Right cardiac atrium (tissue), 5 donors: ENCODE measurements at places on chromosomes 4 and X. TPM values are rescaled to one million over a fixed set of nuclear protein-coding genes. Genes with fewer than 3 reads are reported as not detected.

DNA sequence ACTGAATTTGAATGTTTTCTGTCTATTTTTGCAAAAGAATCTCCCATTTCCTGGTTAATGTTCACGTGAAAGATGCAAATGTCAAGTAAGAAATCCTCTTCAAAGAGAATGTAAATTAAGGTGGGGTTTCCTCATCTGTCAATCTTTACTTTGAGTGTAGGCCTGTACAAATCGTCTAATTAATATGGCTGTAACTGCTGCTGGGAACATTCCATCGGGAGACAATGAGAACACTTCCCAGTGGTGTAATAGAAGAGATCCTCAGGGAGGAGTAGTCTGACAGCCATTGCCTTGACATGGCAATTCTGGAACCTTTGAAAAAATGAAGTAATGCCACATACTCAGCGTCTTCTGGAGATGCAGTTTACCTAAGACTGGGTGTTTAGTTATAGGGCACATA, 3.7 kb downstream of the EREG start:
- no peak for DNase-seq

DNA sequence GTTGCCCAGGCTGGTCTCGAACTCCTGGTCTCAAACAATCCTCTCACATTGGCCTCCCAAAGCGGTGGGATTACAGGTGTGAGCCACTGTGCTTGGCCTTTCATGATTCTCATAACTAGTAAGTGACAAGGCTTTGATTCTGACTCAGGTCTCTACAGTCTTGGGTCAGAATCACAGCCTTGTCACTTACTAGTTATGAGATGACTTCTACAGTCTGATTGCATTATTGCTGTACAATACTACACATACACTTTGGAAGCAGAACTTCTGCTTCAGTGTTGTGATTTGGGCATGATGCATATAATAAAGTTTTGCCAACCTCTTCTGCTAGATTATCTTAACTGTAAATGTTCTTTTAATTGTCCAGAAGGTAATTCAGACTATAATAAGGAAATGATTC, 123.3 kb downstream of the KDM6A start:
- no peak for DNase-seq

GRCh38 chr4:6224735-6225134, 24.4 kb upstream of the JAKMIP1 start:
- no peak for DNase-seq

DNA sequence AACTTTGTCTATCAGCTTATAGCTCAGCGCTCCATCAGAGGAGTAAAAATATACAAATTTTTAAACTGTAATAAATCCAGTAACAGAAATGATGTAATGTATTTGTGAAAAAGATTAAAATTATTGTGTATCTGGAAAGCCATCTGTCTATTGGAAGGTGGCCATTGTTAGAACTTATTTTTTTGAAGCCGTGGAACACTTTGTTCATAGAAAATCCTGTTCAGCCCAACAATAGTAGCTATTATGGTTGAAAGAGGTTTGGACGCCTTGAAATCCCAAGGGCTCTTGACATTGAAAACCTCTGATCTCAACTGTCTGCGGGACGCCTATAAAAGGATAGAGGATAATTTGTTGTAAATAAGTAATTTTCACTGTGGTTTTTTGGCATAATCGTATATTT, 98.3 kb downstream of the RAPGEF2 start:
- no peak for DNase-seq

- DNase-seq, result peak; percentile 95
Observed at GRCh38 chrX:72131317-72132294, at the start of gene RTL5. Gene RTL5 (minus strand): TSS chrX:72131915.

DNA sequence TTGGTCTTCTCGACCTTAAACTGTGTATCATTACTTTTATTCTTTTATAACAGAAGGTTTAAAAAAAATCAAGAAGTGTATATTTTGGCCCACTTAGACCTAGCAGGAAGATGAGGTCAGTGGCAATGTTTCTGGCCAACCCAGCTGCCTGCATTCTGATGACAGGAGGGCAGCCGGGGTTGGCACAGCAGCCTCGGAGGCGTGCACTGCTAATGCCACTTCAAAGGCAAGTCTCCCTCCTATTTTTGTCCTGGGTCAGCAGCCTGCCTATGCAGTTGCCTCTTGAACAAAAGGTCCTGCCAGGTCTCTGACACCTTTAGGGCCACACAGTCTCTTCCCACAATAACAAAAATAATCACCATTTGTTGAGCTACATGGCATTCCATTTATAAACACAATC, 89.4 kb upstream of the MYOZ2 start:
- DNase-seq, result peak; percentile 89

DNA sequence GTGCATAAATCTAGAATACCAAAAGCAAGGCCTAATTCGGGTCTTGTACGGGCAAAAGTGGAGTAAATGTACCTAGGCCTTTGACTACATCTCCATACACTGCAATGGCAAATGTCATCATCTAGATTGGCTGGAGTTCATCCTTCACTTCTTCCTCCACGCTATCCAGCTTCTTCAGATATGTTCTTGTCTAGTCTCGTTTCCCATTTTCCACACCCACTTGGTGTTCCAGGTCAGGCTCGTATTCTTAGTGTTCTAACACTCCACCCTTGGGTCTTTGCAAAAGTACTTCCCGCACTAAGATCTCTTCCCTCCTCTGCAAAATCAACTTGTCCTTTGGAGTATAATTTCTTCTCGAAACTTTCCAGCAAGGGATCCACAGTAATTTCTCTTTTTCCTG, 1.4 kb downstream of the COQ2 start:
- DNase-seq, result no peak

Gene XK
- total RNA-seq, result 7.7 TPM

DNA sequence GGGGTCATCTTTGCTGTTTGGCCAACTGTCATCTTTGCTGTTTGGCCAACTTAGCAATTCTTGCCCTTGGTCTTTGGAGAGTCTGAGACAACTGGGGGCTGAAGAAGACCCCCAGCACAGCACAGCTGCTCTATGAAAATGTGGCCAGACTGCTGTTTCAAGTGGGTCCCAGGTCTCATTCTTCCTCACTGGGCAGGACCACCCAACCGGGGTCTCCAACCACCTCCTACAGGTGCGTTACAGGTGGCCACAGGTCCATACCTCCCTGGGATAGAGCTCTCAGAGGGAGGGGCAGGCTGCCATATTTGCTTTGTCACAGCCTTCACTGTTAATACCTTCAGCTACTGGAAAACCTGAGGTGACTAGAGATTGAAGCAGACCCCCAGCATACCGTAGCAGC, 82.1 kb upstream of the TCEAL2 start:
- DNase-seq, result no peak

DNA sequence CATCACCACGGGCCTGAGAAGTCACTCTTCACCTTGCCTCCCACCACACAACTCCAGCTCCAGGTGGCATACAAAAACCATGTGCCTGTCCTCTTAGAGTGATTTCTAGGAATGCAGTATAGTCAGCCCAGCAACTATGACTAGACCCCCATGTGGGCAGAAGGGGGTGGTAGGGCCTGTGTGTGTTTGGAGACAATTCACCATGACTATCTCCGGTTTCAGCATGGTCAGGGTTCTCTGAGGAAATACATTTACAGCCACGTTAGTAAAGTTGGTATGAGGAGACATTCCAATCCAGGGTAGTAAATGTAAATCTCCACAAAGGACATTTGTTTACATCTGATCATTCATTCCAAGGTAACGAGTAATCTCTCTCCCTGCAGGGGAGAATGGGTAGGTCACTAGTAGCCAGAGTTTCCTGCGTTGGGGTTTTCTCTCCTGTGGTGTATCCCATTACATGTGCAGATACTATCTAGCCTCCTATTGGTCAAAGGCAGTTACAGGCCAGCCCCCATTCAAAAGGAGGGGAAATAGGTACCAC, 4.2 kb upstream of the MTMR1 start:
- no peak for DNase-seq

- DNase-seq, result no peak
Observed at GRCh38 chr4:77742054-77742453, 77.1 kb downstream of the CNOT6L start.

GRCh38 chr4:156169011-156169410, 215.3 kb upstream of the CTSO start:
- DNase-seq, result peak; percentile 51

DNA sequence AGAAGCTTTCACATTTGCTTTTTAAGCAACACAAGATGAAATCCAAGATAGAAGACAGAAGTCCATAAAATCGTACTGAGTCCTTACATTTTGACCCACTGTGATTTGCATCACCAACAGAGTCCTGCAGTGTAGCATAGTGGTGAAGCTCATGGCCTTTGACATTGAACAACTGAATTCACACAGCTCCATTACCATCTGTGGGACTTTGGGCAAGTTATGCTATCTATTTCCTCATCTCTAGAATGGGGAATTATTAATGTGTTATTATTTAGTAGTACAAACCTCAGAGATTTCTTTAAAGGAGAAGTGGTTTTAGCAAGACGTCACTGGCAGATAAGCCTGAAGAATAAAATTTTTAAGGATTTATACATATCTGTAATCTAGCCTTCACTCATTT, 10.7 kb downstream of the GPRIN3 start:
- DNase-seq, result no peak

GRCh38 chr4:48792348-48793006, 12.4 kb upstream of the FRYL start:
- DNase-seq, result no peak

DNA sequence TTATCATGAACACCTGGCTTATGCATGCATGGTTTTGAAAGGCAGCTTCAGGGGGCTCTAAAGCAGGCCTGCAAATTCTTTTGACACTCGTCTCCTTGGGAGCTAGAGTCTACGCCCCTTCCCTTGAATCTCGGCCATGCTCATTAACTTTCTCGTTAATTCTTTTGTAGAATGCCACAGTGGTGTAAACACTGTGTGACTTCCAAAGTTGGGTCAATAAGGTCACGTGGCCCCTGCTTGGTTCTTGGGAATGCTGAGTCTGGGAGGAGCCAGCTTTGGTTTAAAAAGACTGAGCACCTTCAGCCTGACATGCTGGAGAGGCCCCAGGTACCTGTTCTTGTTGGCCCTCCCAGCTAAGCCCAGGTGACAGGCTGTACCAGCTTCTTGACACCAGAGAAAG, 228.4 kb downstream of the DHRSX start:
- no peak for DNase-seq

Gene BLOC1S4
- total RNA-seq, result 8.9 TPM

Gene PLS3
- 32.5 TPM for total RNA-seq

DNA sequence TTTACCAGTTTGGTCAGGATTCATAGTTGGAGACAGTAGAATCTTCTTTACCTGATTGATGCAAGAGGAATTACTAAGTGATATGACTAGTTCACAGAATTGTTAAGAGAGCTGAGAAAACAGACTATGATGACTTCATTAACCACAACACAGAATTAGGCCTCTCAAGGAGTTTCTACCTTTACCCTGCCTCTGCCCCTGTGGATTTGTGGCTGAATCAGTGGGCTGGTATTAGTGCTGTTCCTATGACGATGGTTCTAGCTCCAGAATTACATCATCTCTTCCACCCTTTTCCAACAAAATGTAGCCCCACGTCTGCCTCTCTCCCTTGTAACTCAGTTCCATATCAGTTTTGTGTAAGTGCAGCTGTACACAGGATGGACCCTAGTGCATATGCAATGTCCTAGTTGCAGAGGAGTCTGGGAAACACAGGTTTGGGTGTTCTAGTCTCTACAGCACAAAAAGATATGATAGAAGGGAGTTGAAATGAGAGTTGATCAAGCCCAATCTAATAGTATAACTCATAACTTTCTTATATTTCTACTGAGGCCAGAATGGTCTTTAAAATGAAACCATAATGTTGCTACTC, 99.3 kb downstream of the ANXA5 start:
- DNase-seq, result no peak

- DNase-seq, result no peak
Observed at GRCh38 chrX:40268188-40268520, 170.4 kb upstream of the BCOR start.

DNA sequence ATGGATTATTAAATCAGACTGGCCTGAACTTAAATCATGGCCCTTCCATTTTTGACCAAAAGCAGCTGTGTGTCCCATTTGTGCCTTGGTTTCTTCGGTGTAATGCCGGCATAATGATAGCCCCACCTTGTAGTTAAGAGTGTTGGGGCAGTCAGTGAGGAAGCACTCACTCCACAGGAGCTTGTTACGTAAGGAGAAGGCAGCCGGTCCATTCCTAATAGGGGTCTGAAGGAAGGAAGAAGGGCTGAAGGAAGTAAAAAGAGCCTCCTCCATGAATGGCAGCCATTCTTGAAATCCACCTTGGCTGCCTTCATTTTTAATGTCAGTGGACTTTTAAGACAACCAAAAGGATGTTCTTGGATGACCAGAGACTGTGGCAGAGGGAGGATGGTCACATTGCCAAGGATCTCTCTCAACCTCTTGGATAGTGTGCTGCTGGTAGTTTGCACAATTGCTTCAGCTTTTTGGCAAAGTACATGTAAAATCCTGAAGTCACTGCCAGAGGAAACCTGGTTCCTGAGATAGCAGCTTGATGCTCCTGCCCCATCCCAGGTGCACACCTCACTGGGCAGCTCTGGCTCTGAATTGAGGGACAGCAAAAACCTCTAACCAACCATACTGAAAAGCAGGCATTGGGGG, 113.5 kb downstream of the PTTG2 start:
- DNase-seq, result no peak

GRCh38 chr4:16082426-16083240, 1.2 kb downstream of the PROM1 start:
- peak; percentile 67 for DNase-seq

DNA sequence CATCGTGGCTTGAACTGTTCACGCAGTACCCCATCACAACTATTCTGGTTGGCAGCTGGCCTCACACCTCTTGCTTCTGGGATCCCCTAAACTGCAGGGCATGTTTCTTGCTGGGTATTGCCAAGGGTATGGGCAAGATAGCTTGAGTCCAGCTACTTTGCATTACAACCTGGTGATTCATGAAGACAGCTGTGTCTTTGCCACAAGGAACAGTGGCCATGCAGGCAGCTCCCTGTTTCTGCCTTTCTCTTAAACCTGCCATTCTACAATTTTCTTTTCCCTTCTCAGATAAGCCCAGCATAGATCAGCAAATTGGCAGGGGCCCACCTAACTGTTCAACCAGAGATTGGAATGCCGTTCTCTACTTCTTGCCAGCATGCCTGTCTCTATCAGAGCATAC, 42.8 kb downstream of the TENM3 start:
- DNase-seq, result no peak

DNA sequence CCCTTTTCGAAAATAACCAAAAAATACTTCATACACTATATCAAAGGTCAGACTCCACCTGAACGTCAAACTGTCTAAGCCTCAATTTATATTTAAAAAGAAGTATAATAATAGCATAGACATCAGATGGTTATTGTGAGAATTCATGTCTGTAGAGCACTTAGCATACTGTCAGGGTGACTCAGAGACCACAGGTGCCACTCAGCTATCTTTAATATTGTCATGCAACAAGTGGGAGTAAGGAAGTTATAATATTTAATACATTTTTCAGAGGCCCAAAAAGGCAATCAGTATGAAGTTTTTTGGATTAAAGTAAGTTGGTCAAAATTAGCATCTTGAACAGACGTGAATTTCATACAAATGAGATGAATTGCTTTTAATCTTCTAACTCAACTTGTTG, 93.3 kb downstream of the PHOX2B start:
- DNase-seq, result no peak

Gene GPC4
- total RNA-seq, result 7.1 TPM

- no peak for DNase-seq
Observed at GRCh38 chrX:11334165-11334564, 41.0 kb downstream of the AMELX start.
